A172 (cell line): ENCODE measurements at places on chromosomes 12 and 14. TPM values are rescaled to one million over a fixed set of nuclear protein-coding genes. Genes with fewer than 3 reads are reported as not detected.

DNA sequence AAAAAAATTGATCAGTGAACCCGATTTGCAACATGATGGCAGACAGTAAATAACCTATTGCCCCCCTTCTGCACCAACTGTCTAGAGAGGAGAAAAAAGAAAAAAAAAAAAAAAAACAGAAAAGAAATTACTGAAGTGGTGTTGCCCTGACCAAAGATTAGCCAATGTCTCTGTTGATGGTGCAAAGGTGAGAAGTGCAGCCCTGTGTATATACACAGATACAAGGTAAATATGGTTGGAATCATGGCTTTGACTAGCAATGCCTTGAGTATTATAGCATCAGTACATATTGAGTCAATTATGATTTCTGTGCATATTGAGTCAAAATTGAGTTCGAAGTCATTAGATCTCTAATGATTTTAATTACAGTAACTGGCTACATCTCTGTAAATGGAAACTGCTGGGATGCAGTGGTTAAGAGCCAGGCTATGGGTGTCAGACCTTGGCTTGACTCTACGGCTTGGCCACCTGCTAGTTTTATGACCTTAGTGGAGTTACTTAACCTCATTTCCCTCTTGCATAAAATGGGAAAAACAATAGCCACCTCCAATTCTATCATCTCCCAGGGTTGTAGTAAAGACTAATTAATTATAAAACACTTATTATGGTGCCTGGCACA is 51.0 kb downstream of the EGLN3 start:
- no peak for DNase-seq

DNA sequence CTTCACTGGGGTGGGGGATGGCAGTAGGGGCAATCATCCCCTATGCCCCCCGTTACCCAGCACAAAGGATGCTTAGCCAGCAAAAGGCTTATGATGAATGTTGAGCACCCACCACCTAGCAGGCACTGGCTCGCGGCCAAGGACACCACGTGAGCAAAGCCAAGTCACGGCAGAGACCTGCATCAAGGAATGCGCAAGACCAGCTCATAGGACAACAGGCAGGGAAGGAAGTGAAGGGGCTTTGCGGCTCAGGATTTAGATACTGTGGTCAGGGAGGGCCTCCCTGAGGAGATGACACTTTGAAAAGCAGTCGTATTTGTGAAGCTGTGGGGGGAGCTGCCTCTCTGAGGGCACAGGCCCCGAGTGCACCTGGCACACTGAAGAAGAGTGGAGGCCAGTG is 32.8 kb downstream of the SH2B3 start:
- DNase-seq, result peak; percentile 78

- DNase-seq, result no peak
These were observed 31.8 kb downstream of the INTS13 start for GRCh38 chr12:26906024-26906423.

- DNase-seq, result no peak
These were observed 151.8 kb downstream of the TBX5 start for GRCh38 chr12:114253976-114254778.

- no peak for DNase-seq
These were observed 31.9 kb downstream of the CDKL1 start for GRCh38 chr14:50364792-50365191.

DNA sequence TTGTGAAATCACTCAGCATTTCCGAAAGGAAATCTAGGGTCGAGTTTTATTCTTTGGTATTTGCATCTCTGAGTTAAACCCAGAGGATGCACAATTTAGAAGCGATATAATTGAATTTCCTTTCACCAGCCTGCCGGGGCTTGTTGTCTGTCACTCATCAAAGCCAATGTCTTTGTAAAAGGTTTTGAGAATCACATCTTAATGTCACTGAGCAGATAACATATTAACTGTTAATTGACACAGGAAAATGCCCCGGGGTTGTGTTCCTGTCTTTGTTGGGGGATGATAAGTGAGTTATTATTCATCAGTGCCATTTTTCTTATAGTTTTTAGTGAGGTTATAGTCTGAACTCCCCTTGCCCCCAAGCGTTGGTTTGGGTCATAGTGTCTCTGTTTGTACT is 73.4 kb downstream of the DUSP6 start:
- no peak for DNase-seq

DNA sequence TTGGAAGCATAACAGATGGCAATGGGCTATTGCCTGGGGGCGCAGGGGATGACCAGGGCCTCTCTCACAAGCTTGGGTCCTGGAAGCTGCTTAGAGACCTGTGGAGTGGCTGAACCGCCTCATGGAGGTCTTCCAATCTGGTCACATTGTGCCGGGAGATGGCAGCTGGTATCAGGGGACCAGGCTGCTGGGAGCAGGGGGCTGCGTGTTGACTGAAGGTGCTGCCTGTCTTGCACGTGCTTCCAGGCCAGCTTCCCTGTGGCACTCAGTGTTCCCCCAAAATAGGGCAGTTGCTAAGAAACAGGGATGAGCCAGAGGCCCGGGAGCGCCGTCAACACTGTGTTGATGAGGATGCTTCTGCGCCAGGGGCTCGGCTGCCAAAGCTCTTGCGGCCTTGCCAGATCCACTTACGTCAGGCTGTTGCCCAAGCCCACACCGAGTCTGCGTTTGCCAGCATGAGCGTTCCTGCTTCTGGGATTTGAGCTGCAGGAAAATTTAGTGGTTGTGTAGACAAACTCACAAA is 39.8 kb downstream of the ELK3 start:
- DNase-seq, result no peak

DNA sequence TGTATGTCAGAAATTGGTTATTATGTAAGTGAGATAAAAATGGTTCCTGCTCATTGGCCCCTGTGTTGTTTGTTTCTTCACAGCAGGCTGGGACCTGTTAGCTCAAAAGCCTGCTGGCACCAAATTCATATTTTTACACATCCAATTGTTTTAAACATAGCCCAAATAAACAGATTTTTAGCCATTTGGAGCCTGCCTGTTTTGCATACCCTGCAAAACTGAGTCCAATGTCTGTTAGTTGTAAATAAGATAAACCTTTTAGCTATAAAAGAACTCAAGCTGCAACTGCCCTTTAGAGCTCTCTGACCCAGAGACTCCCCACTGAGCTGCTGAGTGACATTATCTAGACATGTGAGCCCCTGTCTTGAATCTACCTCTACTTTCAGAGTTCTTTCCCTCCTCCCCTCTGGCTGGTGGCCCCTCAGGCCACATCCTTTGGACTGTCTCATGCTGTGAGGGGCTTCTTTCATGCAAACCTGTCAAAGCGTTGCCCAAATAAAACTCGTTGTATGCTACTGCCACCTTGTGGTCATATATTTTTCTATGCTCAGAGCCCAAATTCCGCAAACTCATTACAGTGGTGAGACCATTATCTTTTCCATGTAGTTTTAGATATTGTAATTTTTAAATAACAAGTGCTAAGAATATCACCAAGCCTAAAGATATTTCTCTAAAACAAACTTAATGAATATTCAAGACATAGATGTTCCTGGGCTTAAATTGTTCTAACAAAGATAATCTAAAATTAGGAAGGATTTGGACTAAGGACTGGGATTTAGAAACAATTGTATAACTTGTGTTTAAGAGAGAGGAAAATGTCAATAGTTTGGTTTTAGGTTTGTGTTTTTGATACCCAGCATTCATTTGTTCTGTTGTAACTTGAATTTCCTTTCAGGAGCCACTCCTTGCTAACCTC is 337.9 kb downstream of the AACS start:
- no peak for DNase-seq

DNA sequence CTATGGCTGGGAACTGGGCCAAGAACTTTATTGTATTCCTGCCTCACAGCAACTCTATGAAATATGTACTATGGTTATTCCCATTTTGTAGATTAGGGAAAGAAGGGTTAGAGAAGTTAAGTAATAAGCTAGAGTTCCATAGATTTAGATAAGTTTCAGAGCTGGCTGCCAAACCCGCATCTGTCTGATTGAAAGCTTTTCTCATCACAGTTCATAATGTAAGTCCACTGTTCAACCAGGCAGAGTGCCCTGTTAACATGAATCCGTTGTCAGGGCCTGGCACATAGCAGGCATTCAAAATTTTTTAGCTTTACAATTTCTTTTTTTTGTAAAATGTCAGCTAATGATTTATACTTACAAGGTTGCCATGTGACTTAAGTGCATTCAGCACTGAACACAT is 467.3 kb downstream of the NRXN3 start:
- no peak for DNase-seq

GRCh38 chr14:78849952-78850351 is 679.8 kb downstream of the NRXN3 start:
- DNase-seq, result no peak

DNA sequence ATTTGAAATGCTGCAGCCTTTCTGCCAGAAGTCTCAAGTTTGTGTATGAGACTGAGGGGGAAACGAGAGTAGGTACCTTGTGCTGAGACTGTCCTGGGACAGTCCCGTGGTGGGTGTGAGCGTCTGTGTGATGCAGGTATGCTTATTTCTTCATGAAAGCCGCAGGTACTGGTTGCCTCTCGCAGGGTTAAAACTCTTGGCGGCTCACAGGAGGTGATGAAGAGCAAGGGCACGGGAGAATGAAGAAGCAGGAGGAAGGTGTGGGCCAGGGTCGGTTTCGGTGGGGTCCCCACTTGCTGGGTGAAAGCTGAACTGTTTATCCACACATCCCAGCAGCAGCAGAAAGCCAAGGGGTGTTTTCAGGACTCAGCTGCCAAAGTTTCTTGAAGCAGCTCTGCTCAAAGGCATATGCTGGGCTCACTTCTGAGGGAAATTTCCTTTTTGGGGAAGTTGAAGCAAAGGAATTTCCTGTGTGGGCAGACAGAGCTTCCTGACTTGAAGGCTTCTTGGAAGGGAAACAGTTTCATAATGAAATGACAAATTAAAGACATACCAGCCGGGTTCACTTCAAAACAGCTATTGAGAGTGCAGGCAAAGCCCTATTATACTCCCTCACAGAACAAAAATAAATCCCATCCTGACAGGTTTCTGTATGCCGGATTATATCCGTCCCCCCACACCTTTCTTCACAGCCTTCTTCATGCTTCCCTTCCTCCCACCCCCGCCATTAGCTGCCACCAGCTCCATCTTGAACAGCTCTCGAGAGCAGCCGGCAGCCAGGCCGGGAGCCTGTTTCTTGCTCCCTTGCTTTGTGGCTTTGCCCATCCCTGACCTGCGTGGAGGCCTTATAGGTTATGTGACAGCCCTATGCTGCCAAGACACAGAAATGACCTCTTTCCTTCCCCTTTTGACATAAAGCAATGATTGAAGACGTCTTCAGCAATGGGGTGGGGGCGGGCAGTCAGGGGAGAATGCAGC is 116.6 kb downstream of the ETV6 start:
- peak; percentile 44 for DNase-seq

DNA sequence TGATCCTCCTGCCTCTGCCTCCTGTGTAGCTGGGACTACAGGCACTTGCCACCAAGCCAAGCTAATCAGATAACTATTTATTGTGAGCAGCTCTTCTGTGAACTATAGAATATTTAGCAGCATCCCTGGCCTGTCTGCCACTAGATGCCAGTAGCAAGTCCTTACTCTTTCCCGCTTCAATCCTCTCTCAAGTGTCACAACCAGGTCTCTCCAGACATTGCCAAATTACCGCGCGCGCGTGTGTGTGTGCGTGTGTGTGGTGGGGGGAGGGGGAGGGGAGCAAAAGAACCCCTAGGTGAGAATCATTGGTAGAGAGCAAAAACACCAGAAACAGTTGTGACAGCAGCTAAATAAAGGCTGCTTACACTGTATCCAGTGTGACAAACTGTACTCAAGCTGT is 49.9 kb downstream of the PPP2R5E start:
- no peak for DNase-seq

GRCh38 chr14:63752449-63753169 is 24.7 kb upstream of the SGPP1 start:
- peak; percentile 71 for DNase-seq

DNA sequence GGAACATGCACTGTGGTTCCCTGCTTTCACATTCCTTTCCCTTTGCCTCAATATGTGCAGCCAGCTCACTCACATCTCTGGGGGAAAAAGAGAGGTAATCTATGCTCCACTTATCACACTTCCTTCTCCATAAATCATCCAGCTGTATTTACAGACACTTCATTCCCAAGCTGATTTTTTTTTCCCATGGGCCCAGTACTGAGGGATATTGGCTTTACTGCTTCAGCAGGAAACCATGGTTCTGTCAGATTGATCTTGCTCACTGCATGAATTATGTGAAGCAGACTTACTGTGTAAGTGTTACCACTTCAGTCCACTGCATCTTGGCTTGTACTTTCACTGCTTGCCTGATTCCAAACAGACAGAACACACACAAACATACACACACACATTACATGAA is 555.6 kb downstream of the CCER1 start:
- no peak for DNase-seq

GRCh38 chr12:90943255-90943654 is 11.7 kb downstream of the CCER1 start:
- DNase-seq, result no peak

- DNase-seq, result no peak
These were observed 20.5 kb downstream of the SLC11A2 start for GRCh38 chr12:51005671-51006070.

Gene FBLN5
- total RNA-seq, result 2.6 and 8.6 TPM in 2 replicates

Gene EIF2S3B
- 17.1 and 27.3 TPM in 2 replicates for total RNA-seq

Gene VTI1B
- total RNA-seq, result 27.7 and 28.4 TPM in 2 replicates

Gene CHURC1
- total RNA-seq, result 31.0 and 32.6 TPM in 2 replicates

Gene REC8
- total RNA-seq, result 0.91 TPM in 1 of 2 replicates, not detected in the other

Gene GPR132
- total RNA-seq, result 0.19 TPM in 1 of 2 replicates, not detected in the other

Gene SLC17A8
- not detected in 2 replicates for total RNA-seq

Gene RNASE4
- 0.91 and 1.1 TPM in 2 replicates for total RNA-seq

Gene CIROP
- total RNA-seq, result not detected in 2 replicates
